ENCODE measurements at places on chromosomes 5 and 9.

GRCh38 chr5:109723606-109724005 is 33.9 kb downstream of the MAN2A1 start:
- no peak for DNase-seq

DNA sequence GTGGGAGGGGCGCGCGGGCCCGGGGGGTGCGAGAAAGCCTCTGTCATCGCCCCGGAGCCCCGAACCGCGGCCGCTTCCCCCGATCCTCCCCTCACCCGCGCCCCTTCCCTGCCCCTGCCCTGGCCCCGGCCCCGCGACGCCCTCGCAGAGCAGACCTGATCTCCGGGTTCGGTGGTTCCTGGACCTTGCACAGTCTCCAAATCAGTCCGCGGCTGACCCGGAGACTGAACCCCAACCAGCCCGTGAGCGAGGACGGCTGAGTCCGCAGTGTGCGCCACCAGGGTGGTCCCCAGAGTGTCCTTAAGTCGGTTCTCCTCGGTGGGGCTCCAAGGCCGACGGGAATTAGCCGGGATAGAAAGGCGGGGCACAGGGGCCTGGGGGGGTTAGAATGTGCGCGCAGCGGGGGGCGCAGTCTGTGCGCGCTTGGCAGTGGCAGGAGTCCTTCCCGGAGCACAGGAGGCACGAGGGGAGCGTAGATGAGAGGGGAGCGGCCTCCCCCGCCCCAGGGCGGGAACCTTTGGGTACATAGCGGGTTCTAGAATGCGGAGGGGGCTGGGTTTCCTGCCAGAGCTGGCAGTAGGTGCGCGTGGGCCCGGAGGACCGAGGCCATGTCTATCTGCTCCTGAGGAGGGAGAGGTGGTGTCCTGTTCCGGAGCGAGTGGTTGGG is 779 bp downstream of the PKN3 start:
- DNase-seq, result no peak

DNA sequence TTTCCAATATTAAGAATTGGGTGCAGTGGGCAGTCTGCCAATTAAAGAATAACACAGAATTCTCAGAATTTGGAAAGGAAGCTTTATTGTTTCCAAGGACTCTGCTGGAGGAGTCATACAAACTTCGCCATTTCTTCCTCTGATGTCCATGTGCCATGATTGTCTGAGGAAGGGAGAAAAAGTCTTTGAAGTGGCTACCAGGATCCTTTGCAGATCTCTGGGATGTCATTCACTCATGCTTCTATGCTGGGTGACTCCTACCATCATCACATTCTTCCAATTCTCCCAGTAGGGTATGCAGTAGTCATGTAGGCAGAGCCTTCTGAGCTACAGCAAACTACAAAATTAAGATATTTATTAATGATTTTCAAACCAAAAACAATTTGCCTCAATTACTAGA is 3.2 kb upstream of the SMAD5 start:
- DNase-seq, result no peak

- no peak for DNase-seq
Observed at GRCh38 chr9:131873335-131873734, 133.5 kb upstream of the RAPGEF1 start.

DNA sequence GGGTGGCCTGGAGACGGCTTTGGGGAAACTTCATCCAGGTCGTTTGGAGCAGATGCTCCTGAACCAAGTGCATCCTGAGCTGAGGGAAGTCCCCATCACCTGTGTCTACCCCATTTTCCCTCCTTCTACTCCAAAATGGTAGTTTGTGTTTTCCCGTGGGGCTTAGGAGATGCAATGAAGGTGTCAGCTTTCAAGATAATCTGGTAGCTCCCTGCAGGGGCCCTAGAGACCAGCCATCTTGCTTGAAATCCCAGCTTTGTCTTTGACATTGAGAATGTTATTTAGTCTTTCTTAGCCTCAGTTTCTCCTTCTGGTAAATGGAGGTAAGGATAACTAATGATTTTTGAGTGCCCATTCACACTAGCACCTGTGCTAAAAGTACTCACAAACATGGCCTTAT is 77.4 kb downstream of the WWC1 start:
- DNase-seq, result no peak

GRCh38 chr5:146344155-146345118 is 5.8 kb downstream of the POU4F3 start:
- DNase-seq, result no peak

- DNase-seq, result no peak
Observed at GRCh38 chr9:126986506-126986951, 71.9 kb downstream of the RALGPS1 start.

GRCh38 chr5:32740651-32741050 is 29.5 kb downstream of the NPR3 start:
- no peak for DNase-seq

GRCh38 chr5:2018390-2018724 is 135.6 kb upstream of the IRX4 start:
- DNase-seq, result no peak

DNA sequence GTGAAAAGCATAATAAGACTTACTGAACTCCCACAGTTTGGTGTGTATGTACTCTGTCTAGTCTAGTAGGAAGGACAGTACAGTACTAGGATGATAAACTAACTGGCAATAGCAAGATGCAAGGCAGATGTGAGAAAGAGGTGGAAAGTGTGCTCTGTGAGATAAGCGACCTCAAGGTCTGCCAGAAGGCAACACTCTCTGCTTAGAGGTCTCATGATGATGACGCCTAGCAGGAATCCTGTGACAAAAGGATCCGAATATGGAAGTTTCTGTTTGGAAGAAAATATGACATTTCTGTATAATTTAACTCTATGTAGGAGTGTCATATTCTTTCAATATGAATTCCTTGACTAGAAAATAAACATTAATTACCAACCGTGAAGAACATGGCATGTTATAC is 112.2 kb downstream of the PLPPR1 start:
- DNase-seq, result no peak

DNA sequence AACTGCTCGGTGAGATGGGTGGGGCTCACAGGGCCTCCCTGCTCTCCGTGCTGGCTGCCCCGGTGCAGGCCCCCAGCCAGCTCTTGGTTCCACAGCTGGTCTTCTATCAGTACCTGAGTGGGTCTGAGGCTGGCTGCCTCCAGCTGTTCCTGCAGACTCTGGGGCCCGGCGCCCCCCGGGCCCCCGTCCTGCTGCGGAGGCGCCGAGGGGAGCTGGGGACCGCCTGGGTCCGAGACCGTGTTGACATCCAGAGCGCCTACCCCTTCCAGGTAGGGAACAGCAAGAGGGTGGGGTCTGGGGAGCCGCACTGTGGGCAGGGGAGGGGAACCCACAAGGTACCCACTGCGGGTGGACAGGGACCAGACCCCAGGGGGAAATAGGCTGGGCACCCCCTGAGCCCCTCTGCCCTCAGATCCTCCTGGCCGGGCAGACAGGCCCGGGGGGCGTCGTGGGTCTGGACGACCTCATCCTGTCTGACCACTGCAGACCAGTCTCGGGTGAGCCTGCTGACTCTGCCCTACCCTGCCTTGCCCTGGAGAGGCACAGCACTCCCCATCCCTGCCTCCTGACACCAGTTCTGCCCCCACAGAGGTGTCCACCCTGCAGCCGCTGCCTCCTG is 2.8 kb downstream of the MAMDC4 start:
- no peak for DNase-seq

GRCh38 chr9:3006851-3007250 is 163.0 kb upstream of the PUM3 start:
- DNase-seq, result no peak

Measured in activated CD4-positive, alpha-beta T cell treated with anti-CD3 and anti-CD28 coated beads for 1 hour (primary cell).